ENCODE measurements at places on chromosomes 5 and 9. TPM values are rescaled to one million over a fixed set of nuclear protein-coding genes. Genes with fewer than 3 reads are reported as not detected.

RGS7BP gene
- total RNA-seq = not detected

PCDHGB6 gene
- 0.23 TPM for total RNA-seq

F12 gene
- 13.4 TPM for total RNA-seq

MINAR2 gene
- total RNA-seq = not detected

PPP3R2 gene
- total RNA-seq = not detected

CNTLN gene
- not detected for total RNA-seq

GPR107 gene
- 43.0 TPM for total RNA-seq

RNF183 gene
- total RNA-seq = not detected

SEMA6A gene
- total RNA-seq = 0.54 TPM

PCDHB6 gene
- 1.9 TPM for total RNA-seq

ANXA2R gene
- 6.2 TPM for total RNA-seq

IL7R gene
- 0.90 TPM for total RNA-seq

SMIM33 gene
- not detected for total RNA-seq

PCDH1 gene
- 9.0 TPM for total RNA-seq

SNCAIP gene
- not detected for total RNA-seq

SH3RF2 gene
- total RNA-seq = 23.1 TPM

GPR21 gene
- total RNA-seq = not detected

NIPAL4 gene
- total RNA-seq = not detected

TIMD4 gene
- not detected for total RNA-seq

FGF1 gene
- total RNA-seq = not detected

CETN3 gene
- 30.6 TPM for total RNA-seq

MAMDC2 gene
- total RNA-seq = 1.5 TPM

DMAC1 gene
- 13.8 TPM for total RNA-seq

MED10 gene
- 34.0 TPM for total RNA-seq

TBCA gene
- 302 TPM for total RNA-seq

PCDHA12 gene
- total RNA-seq = 10.0 TPM

ENG gene
- 25.1 TPM for total RNA-seq

GTF2H2 gene
- total RNA-seq = 39.7 TPM

CDC20B gene
- total RNA-seq = 0.08 TPM

SPATA31D4 gene
- total RNA-seq = not detected

STPG3 gene
- total RNA-seq = 0.26 TPM

RABL6 gene
- total RNA-seq = 106 TPM

IL31RA gene
- total RNA-seq = 3.1 TPM

ARSK gene
- total RNA-seq = 13.7 TPM

SRD5A1 gene
- total RNA-seq = 30.4 TPM

NTNG2 gene
- total RNA-seq = 5.1 TPM

NR2F1-AS1 gene
- total RNA-seq = 27.0 TPM

TMEM174 gene
- total RNA-seq = not detected

GNAQ gene
- total RNA-seq = 34.5 TPM

NUTM2F gene
- not detected for total RNA-seq

SUB1 gene
- 204 TPM for total RNA-seq

RORB gene
- 0.08 TPM for total RNA-seq

NANS gene
- 41.0 TPM for total RNA-seq

RNF180 gene
- total RNA-seq = 7.8 TPM

PCDHB4 gene
- 0.26 TPM for total RNA-seq

PRUNE2 gene
- 0.18 TPM for total RNA-seq
